ENCODE measurements at places on chromosomes 2 and 18.
A peak's percentile ranks its signal among the peaks of the same experiment; 100 is the strongest.

- no peak for DNase-seq
Measured at GRCh38 chr18:8005870-8006569, 438.9 kb downstream of the PTPRM start.

- no peak for DNase-seq
Measured at GRCh38 chr2:129857200-129857599, 122.3 kb upstream of the RAB6C start.

GRCh38 chr2:199874209-199874608 is 23.2 kb upstream of the FTCDNL1 start:
- no peak for DNase-seq

GRCh38 chr18:3596637-3597384 is 146.8 kb downstream of the TGIF1 start:
- DNase-seq: peak; percentile 52

GRCh38 chr2:186558512-186559276 is 31.2 kb upstream of the ITGAV start:
- no peak for DNase-seq

DNA sequence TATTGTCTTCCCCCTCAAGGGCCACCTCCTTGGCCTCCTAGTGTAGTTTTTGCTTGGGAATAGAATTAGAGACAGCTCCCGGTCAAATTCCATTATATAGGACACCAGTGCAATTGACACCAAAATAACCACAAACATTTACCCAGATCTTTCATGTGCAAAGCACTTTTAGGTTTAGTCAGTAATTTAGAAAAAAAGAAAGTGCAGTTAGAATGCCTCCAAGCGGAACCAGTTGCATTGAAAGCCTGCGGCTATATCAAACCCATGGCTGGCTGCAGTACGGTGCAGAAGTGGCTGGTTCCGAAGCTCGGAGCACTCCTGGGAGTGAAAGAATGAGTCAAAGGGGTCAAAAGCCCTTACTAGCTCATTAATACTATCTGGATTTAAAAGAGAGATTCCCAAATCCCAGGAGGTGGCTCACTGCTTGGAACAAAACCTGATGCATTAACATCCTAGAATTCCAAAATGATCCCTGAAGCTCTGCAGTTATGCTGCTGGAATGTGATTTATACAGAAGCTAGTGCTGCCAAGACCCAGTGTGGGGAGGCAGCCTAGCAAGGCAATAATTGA is 432.2 kb upstream of the KLHL29 start:
- no peak for DNase-seq

- DNase-seq: no peak
Measured at GRCh38 chr18:78661316-78661715, 318.3 kb upstream of the SALL3 start.

DNA sequence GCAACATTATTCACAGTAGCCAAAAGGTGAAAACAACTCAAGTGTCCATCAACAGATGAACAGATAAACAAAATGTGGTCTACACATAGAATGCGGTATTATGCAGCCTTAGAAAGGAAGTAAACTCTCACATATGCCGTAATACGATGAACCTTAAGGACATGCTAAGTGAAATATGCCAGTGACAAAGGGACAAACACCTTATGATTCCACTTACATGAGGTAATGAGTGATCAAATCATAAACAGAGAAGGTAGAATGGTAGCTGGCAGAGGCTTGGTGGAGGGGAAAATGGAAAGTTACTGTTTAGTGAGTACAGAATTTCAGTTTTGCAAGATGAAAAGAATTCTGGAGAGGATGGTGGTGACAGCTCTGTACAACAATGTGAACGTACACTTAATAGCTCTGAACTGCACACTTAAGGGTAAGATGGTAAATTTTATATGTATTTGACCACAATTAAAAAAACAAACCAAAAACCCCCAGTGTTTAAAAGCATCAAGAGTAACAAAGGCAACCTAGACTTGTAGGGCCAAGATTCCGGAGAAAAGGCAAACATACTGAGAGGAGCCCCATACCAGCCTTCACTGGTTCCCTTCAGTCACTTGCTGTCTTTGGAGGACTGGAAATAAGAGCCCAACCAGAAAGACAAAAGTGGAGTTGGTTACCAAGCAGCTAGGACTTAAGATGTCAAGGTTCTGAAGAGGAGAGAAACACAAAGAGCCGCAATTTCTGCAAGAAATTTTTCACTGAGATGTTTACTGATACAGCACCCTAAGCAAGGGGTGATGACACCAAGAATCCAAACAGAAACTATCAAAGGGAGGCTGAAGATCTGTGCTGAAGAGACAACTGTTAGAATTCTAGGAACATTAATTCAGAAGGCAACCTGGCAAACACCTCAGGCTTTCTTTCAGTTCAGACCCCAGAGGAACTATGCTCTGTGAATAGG is 61.3 kb downstream of the CUL3 start:
- DNase-seq: peak; percentile 37

DNA sequence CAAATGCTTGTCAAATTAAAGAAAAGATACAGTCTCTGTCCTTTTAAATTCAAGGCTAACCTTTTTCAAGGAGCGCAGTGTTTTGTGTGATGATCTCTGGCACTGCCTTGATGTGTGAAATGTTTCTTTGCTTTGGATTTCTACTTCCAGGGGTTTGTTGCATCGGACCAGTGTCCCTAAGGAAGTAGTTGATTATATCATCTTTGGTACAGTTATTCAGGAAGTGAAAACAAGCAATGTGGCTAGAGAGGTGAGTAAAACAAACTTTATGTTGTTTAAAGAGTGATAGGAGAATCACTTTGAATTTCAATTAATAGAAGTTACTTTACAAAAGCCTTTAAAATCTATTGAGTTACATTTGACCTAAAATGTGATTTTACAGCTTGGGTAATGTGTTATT is 28.8 kb downstream of the HADHB start:
- no peak for DNase-seq

- DNase-seq: no peak
Measured at GRCh38 chr2:219207134-219207883, 727 bp downstream of the ZFAND2B start.

- DNase-seq: no peak
Measured at GRCh38 chr2:142966284-142966683, 88.8 kb downstream of the KYNU start.

GRCh38 chr2:23280401-23280800 is 104.6 kb upstream of the KLHL29 start:
- DNase-seq: no peak

DNA sequence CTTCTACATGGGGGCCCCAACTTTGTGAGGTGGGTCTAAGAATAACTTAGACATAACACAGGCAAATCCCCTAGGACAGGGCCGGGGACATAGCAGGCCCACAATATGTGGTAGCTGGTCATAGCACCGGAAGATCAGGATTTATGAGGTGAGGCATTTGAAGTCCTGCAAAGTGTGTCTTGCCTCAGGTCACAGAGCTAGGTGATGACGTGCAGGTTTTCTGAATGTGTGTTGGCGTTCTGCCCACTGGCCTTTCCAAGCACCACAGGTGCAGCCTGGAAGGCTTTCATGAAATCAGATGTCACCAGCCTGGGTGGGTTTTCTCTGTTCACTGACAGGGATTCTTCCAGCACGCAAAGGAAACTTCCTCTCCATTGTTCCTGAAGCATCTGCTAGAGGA is 119.1 kb downstream of the LRATD1 start:
- no peak for DNase-seq

DNA sequence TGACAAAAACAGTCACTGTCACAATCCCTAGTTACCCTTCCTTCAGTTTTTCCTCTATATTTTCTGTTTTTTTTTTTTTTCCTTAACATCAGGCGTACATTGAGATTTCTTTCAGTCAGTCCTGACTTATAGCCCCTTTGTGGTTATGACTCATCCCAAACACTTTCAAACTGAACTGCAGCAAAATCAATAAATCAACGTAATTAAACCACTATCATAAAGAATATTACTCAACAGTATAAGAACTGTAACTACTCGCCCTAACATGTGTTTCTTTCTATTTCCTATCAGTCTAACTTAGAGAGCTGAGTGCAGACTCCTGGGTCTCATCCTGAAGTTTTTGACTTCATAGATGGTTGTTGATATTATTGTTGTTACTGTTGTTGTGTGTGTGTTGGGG is 523.5 kb downstream of the LRRTM4 start:
- DNase-seq: no peak

Data from CD4-positive, alpha-beta T cell treated with Interleukin-2 at 100 ng/mL for 4 hours (primary cell).